ENCODE measurements at places on chromosomes 12 and 14.

DNA sequence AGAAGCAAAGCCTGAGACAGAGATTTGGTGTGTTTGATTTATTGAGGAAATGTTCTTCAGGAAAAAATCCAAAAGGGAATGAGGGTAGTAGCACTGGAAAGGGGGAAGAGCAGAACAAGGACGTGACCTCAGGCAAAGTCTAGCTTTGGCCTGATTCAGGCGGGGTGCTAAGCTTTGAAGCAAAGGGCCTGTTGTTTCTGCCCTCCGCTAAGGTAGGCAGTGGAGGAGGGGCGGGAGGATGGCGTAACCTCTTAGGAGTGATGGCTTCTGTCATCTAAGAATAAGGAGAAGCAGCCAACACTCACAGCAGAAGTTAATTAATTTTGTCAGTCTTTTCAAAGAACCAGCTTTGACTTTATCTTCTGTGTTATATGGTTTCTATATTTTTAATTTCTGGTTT lies 20.4 kb downstream of the ABHD12B start:
- DNase-seq: peak; percentile 17

GRCh38 chr14:42130815-42131214 lies 524.1 kb downstream of the LRFN5 start:
- DNase-seq: no peak

GRCh38 chr14:59018978-59019377 lies 169.5 kb upstream of the DAAM1 start:
- DNase-seq: peak; percentile 16

- DNase-seq: no peak
Observed at GRCh38 chr14:67111022-67111421, 78.2 kb upstream of the GARIN2 start.

- peak; percentile 82 for DNase-seq
Observed at GRCh38 chr12:128661226-128661569, 162.6 kb downstream of the SLC15A4 start.

GRCh38 chr12:42794806-42795205 lies 205.3 kb upstream of the PRICKLE1 start:
- no peak for DNase-seq

GRCh38 chr14:50059763-50060616 lies 56.4 kb downstream of the VCPKMT start:
- no peak for DNase-seq

DNA sequence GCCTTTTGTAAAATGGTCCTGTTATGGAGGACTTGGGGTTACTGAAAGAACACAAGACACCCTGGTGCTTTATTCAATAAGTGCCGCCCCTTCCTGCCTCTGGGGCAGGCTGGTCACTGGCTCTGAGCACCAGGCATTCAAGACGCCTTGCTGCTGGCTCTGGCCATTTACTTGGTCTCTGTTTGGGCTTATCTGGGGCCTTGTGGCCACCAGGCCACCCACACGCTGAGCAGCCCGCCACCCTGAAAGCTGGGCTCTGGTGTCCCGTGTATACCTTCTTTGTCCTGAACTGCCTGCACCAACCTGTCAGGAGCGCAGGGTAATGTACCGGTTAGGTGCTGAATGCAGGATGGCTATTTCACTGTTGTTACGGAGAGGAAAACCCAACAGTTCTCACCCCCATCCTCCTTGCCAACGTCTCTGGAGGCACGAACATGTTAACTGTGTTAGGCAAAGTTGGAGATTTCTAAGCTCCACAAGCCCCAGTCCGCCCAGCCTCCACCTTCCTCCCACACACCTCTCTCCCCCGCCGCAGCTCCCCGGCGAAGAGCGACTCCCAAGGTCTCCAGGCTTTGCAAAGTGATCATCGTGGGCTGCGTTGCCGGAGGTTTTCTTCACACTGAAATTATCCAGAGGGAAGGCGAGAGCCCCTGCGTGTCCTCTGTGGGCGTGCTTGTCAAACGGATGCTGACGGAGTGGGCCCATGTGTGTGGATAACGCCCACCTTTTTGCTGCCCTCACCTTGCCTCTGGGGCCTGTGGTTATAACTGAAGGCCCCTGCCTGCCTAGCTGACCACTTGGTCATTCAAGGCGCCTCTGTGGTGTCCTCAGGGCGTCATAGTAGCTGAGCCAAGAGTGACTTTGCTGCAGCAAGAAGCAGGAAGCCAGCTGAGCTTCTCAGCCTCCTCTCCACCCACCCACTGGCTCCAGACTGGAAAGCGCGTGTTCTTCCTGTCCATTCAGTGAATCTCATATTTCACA lies 18.8 kb upstream of the BEGAIN start:
- DNase-seq: no peak

- no peak for DNase-seq
Observed at GRCh38 chr12:95545303-95545702, 6.0 kb downstream of the USP44 start.

DNA sequence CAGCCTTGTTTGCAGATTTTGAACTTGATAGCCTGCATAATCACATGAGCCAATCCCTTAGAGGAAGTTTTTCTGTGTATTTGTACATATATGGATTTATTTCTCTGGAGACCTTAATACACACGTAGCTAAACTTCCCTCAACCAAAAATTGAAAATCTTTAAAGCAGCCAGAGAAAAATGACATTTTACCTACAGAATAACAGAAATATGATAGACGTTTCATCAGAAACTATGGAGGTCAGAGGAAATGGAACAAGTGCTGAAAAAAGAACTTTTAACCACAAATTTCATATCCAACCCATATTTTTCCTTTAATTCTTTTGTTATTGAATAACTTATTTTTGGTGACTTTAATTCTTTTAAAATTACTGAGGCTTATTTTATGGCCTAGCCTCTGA lies 177.7 kb downstream of the CCDC91 start:
- no peak for DNase-seq

- no peak for DNase-seq
Observed at GRCh38 chr12:24349051-24349799, 399.8 kb upstream of the SOX5 start.

DNA sequence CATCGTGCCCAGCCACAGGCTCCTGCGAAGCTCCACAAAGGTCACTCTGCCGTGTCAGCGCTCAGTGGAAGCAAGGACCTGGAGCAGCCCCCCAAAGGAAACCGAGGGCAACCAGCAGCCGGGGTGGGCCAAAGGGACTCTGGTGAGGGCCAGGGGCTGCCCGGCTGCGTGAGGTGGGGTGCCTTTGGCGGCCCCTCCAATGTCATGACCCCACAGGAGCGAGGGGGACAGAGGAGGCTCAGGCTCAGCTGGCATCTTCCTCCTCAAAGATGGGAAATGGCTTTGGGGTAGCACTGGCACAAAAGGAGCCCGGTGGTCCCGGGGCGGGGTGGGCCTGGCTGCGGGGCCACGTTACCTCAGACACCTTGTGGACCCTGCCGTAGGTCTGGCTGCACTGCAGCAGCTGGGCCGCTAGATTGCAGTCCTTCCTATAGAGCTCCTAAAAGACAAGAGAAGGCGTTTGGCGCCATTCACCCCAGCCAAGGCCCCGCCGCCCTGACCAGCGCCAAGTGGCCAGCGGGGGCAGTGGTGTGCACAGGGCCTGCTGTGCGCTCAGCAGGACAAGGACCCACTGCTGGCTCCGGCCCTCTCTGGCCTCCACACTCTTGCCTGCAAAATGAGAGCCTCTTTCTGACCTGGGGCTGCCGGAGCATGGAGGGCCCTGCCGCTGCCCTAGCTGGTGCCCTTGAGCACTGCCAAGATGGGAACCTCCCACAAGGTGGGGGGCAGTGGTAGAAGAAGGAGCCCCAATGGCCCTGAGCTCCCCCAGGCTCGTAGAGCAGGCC lies 46.9 kb downstream of the BEGAIN start:
- peak; percentile 56 for DNase-seq

- DNase-seq: no peak
Observed at GRCh38 chr14:71414631-71415403, 507.6 kb downstream of the PCNX1 start.

- DNase-seq: no peak
Observed at GRCh38 chr14:30417121-30417520, 141.8 kb upstream of the G2E3 start.

GRCh38 chr14:30915596-30915995 lies 41.2 kb downstream of the COCH start:
- DNase-seq: no peak

GRCh38 chr14:23411563-23412525 lies 3.8 kb upstream of the MYH6 start:
- no peak for DNase-seq

GRCh38 chr12:93151079-93151762 lies 222.1 kb upstream of the EEA1 start:
- DNase-seq: no peak

DNA sequence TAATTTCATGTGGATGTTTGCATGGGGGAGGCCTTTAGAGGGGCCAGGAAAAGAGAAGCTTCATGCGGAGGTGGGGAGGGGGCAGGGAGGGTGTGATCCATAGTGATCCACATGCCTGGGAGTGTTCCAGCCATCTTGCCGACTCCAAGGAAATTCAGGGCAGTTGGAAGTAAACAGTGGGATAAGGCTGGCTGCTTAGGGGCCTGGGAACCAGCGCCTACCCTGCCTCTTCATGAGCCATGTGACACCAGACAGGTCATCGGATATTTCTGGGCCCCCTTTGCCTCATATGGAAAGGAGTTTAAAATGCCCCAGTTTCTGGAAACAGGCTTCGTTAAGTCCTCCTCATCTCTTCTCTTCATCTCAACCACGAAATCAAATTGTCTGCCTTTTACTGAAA lies 983.2 kb downstream of the BCL11B start:
- no peak for DNase-seq

DNA sequence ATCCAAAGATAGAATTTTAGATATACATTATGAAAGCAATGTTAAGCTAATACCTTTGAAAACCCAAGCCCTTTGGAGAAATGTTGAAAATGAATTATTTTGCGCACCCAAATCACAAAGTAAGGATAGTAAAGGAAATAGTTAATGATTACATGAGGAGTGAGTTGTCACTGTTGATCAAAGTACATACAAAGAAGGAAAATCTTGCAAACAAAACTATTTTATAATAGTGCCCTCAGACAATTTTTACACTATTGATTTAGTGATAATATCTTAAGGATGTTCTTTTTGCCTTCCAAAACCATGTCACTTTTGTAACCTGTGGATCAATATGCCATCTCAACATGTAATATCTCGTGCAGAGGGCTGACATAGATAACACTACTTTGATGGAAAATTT lies 146.8 kb downstream of the DUSP6 start:
- no peak for DNase-seq

GRCh38 chr12:80154261-80154660 lies 54.9 kb downstream of the OTOGL start:
- DNase-seq: no peak

DNA sequence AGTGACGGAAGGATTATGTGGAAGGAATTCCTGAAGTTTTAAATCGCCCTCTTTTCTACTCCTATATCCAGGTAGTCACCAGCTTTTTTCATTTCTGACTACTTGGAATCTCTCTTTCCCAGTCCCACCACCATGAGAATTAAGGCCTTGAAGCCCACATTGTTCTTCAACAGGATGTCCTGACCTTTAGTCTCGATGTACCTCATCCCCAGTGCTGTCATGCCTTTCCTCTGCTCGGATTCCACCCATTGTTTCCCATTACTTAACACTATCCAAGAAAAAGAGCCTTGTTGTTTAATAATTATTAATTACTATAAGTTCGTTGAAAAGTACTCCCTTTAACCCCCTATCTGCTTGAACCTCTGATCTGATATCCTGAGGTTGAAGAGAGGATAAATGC lies 44.0 kb upstream of the NAV3 start:
- DNase-seq: no peak

DNA sequence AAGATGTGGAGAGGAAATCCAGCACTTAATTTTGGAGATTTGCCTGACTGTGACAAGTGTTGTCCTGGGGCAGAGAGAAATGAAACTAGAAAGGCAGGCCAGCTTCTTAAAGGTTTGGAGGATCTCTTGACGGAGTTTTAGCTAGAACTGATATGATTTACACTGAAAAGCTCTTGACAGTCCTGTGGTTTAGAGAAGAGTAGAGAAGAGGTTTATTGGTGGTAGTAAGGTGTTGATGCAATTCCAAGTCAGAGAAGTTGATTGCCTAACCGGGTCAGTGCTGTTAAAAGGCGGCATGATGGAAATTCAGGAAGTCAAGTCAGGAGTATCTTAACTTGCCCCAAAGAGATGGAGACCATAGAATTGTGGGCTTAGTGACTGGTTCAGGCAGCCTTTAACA lies 89.0 kb upstream of the TRAF3 start:
- no peak for DNase-seq

GRCh38 chr14:87745507-87746118 lies 247.4 kb downstream of the GALC start:
- DNase-seq: peak; percentile 50

DNA sequence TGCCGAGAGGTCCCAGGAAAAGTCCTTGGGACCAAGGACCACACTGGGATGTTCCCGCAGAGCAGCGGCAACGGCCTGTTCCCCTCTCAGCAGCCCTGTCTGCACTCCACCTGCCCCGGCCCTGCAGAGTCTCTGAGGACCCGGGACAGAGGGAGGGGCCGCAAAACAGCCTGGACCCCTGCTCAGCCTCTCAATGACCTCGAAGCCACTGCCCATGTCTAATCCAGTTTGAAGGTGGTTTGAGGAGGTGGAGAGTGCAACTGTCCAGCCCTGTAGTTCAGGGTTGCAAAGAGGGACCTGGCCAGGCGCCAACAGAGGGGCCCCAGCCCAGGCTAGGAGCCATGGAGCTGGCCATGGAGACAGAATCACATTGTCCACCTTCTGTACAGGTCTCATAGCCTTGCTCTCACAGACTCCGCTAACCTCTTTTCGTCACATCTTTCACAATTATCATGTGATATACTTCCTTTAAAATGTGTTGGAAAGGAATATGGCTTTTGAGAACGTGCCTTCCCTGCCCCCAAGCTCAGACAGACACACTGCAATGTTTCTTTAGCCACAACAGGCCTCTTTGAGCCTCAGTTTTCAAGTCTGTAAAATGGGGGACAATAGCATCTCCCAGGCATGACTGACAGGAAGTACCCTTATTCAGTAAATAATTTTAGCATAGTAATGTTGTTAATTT lies 49.3 kb downstream of the ACTN1 start:
- DNase-seq: no peak

DNA sequence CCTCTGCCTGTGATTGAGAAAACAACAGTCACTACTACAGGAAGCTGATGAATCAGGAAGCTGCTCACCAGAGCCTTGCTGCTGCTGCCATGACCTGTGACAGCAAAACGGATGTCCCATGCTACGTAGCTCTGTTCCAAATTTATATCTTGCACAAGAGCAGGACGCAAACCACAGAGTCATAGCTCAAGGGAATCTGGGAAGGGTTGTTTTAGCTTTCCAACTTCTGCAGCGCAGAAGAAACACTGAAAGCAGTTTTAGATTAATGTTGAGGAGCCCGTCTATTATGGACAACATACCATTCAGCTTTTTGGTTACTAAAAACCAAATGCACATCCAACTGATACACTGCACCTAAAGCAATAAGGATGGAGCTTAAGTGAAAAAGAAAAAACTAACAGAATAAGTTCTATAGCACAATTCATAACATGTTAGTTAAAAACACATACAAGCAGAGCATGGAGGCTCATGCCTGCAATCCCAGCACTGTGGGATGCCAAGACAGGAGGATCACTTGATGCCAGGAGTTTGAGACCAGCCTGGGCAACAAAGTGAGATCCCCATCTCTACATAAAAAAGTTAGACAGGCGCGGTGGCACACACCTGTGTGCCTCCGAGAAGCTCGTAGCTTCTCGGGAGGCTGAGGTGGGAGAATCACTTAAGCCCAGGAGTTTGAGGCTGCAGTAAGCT lies 1.7 kb upstream of the ANKRD33 start:
- DNase-seq: no peak

- no peak for DNase-seq
Observed at GRCh38 chr12:101322480-101322879, 42.6 kb downstream of the UTP20 start.

- no peak for DNase-seq
Observed at GRCh38 chr12:4116251-4117111, 157.1 kb upstream of the CCND2 start.

- no peak for DNase-seq
Observed at GRCh38 chr14:29643433-29644211, 284.0 kb downstream of the PRKD1 start.

GRCh38 chr12:89622115-89622514 lies 86.5 kb downstream of the ATP2B1 start:
- no peak for DNase-seq
